ENCODE measurements at places on chromosomes 16 and 17.

- DNase-seq = no peak
These were observed 179.5 kb downstream of the HAPSTR1 start for GRCh38 chr16:9270941-9271340.

DNA sequence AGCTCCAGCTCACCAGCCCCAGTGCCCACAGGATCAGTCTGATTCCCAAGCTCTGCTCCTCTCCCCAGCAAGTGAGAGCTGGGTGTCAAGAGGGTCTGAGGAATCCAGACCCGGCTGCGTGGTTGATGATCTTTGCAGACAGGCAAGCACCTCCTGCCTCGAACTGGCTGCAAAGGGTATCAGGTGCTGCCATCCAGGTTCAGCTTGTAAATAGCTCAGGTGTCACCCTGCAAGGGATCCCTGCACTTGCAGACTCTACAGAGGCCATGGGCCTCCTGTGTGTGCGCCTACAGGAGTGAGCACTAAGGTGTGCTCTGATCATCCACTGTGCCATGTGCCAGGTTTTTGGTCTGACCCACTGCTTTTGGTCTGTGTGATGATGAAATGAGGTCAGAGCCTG, 16.2 kb downstream of the DEXI start:
- DNase-seq = no peak

GRCh38 chr17:52136166-52136565, 22.3 kb downstream of the CA10 start:
- no peak for DNase-seq

- DNase-seq = no peak
These were observed 18.9 kb downstream of the XYLT1 start for GRCh38 chr16:17451843-17452242.

DNA sequence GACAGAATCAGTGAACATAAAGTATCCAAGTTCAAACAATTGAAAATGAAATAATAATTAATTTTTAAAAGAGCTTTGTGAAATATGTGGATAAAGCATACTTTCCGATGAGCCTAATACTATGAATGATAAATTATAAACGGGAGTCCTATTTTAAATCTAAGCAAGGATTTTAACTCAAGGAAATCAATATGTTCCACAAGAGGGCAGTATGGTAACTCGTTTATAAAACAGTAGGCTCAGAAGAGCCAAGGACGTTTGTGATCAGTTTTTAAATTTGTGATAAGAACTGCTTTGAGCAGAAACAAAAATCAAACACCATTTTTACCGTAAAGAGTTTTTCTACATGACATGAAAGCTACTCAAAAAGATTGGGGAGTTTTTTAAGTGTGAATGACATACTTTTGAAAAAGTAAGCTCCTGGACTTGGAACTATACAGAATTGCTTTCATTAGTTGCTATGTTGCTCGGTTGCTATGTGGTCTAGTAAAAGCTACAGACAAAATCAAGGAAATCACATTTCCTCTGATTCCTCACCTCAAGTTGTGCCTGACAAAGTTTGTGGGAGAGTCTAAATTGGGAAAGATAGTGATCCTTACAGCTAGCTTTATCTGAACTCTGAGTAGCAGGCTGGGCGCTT, 11.8 kb upstream of the TEKT1 start:
- DNase-seq = no peak

DNA sequence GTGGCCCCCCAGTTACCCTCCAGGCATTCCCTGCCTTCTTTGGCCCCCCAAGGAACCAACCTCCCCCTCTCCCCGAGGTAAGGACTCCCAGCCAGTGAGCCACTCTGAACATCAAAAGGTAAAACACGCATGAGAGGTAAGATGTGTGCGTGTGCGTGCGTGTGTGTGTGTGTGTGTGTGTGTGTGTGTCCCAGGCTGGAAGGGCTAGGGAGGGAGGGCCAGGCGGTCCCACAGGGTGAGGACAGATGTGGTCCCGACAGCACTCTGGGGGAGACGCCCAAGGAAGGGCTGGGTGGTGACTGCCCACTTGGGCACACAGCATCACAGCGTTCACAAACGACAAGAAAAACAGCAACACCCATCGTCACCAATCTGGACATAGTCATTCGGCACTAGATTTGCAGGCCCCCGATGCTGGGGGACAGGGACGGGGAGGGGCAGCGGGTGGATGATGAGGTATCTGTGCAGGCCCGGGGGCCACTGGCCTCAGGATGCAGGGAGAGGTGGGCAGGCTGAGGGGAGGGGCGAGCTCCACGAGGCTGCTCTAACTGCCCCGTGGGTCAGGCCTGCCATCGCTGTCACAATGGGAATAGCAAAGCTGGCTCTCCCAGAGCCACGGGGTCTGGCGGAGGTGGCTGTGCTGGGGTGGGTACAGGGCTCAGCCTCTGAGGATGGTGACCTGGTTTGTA, 16.3 kb downstream of the MNT start:
- no peak for DNase-seq

- DNase-seq = no peak
These were observed 27.9 kb downstream of the SLFN11 start for GRCh38 chr17:35345445-35345925.

GRCh38 chr16:50578137-50578536, 29.9 kb downstream of the NKD1 start:
- no peak for DNase-seq

DNA sequence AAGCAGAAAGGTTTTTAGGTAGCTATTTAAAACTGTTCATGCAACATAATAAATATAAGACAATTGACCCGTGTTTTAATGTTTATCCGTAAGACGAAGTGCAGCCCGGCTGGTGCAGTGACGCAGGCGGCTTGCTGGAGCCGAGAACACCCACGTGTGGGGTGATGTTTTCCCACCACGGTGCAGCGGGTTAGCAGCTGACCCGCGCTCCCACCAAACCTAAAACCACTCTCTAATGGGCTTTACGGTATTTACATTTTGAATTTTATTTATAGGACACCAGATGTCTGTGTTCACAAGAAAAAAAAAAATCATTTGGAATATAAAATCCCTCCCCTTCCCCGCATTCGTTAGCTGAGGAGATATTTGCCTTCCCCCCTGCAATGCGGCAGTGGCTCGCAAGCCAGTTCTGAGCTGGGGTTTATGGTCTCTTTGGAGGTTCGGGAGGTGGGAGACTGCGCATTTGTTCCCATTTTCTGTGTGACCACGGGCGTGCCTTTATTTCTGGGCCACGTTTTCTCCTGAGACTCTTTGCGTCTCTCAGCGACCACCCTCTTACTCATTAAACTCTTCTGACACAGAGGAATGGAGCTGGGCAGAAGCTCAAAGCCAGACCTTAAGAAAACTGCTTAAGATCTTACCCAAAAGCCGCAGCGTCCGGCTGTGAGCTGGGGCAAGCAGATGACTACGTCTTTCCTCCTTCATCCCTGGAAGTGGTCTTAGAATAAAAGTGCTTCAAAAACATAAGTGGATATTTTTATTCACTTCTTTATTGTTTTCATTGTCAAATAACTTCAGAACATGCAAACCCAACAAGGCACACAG, 301.1 kb downstream of the IRF8 start:
- no peak for DNase-seq

GRCh38 chr17:50148226-50149090, 2.0 kb downstream of the PPP1R9B start:
- peak; percentile 41 for DNase-seq

DNA sequence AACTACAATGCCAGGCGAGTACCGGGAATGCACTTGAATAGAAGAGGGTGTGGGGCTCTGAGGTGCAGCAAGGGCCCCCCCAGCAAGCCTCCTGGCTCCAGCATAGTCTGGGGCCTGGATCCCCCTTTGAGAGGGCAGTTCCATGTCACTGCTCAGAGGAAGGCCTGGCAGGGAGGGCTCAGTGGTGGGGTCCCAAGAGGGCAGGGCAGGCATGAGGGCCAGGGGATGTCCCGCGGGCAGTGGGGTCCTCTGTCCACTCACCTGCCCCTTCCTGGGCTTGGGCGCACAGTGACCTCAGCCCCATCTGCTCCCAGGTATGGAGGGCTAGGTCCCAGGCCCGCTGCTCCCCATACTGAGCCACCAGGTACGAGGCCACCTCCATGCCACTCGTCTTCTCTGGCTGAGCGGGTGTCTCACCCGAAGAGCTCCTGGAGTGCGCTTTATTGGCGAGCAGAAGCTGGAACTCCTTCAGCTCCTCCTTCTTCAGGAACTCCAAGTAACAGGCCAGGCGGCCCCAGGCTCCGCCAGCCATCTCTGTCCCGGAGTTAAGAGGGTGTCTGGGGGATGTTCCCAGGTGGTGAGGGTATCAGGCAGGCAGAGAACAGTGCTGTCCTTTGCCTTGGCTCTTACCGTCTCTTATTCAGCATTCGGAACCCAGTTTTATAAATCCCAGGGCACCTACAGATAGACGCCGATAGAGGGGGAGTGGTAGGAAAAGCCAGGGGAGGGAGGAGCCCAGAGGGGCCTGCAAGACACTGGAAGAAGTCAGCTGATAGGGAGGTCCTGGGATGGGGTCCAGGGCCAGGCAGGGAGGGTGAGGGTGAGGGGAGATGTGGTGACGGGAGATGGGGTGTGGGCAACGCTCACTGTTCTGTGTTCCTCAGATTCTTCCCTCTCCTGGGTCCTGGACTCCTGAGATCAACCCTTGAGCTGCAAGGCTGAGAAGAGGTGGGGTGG, 605 bp downstream of the NLRP1 start:
- DNase-seq = no peak

- DNase-seq = no peak
These were observed at the start of gene CLEC3A for GRCh38 chr16:78022347-78023060. Gene CLEC3A, plus strand, starts transcription at chr16:78022548. Its CDS starts 79 bp downstream, at chr16:78022627.

DNA sequence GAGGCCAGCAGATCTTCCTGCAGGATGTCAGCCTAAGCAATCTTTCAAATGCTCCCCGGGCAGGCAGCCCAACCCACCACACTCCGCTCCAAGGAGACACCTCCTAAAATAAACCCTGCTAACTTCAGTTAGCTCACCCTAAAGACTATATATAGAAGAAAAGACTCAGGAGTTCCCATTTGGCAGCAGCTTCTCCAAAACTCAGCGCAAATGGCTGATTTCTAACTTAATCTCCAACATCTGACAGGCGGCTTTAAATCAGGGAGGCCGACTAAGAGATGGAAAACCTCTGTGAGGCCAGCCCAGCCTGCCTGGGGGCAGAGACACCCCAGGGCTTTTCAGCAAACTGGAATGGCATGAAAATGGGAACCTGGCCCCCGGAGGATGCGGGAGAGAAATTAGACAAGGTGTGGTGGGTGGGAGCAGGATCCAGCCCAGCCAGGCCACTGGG, 91.6 kb downstream of the XYLT1 start:
- no peak for DNase-seq

GRCh38 chr17:17732892-17733670, 51.8 kb downstream of the RAI1 start:
- no peak for DNase-seq

DNA sequence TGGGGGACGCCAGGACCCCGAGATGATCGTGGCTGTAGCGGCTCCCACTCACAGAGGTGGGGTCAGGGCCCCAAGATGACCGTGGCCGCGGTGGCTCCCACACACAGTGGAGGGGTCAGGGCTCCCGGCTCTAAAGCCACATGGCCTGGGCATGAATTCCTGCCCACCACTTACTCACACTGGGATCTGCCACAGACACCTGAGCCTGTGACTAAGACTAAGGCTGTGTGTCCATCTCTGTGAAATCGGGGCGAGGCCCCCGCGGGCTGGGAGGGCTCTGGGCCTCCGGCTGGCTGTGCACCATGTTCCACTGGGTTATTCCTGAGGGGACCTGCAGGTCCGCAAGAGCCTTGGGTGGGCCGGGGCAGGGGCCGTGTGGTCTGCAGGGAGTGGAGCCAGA, 18.5 kb downstream of the ZFPM1 start:
- no peak for DNase-seq

DNA sequence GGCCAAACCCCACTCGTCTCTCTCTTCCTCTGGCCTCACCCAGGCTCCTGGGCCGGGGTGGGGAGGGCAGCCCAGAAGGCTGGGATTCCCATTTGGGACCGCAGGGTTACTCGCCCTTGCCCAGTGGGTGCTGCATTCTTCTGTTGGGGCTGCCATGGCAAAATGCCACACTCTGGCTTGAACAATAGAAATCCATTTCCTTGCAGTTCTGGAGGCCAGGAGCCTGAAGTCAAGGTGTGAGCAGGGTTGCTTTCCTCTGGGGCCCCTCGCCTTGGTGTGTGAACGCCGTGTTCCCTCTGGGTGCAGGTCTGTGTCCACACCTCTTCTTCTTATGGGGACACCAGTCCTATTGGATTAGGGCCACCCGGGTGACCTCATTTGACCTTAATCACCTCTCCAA, 105.8 kb upstream of the GSE1 start:
- DNase-seq = no peak

GRCh38 chr17:19305256-19305655, 57.3 kb downstream of the B9D1 start:
- no peak for DNase-seq

GRCh38 chr17:57444682-57445450, 188.5 kb downstream of the MSI2 start:
- DNase-seq = peak; percentile 16

- no peak for DNase-seq
These were observed 20.8 kb downstream of the UQCRC2 start for GRCh38 chr16:21973945-21974344.

DNA sequence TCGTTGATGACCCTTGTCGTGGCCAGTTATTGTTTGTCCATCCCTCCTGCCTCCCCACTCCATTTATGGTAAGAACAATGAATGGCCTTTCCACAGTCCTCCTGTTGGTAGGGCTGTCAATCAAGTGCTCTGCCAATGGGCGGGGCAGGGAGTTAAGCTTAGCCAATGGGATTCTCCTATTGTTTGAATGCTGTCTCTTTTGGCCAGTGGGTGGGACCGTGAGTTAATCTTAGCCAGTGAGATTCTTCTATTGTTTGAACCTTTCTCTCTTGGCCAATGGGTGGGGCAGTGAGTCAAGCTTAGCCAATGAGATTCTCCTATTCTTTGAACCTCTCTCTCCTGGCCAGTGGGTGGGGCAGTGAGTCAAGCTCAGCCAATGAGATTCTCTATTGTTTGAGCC, 85.4 kb downstream of the IRX3 start:
- DNase-seq = no peak

GRCh38 chr16:85798283-85798776, 1.0 kb downstream of the EMC8 start:
- no peak for DNase-seq

- no peak for DNase-seq
These were observed 33.9 kb upstream of the SNN start for GRCh38 chr16:11634312-11634711.

GRCh38 chr16:704552-705380, 835 bp downstream of the FBXL16 start:
- no peak for DNase-seq

GRCh38 chr17:79781736-79782575, 4.0 kb downstream of the CBX2 start:
- DNase-seq = no peak

GRCh38 chr17:43994272-43995149, 9.9 kb upstream of the NAGS start:
- DNase-seq = no peak
